ENCODE measurements at places on chromosomes 4 and X. TPM values are rescaled to one million over a fixed set of nuclear protein-coding genes. Genes with fewer than 3 reads are reported as not detected.

DNA sequence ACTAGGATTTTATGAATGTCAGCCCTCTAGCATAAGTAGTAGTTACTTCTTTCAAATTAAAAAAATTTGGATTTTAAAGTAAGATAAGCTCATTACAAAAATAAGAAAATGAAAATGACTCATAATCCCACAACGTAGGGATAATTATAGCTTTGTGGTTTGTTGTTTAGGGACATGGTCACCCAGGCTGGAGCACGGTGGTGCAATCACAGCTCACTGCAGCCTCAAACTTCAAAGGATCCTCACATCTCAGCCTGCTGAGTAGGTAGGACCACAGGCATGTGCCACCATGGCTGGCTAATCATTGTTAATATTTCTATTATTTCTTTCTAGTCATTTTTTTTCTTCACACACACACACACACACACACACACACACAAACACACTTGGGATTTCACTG is 57.6 kb downstream of the PLAC1 start:
- peak overlapping the region; percentile 15 for H3K4me3 ChIP-seq
- H3K4me1 ChIP-seq = peaks cover 58% of the 10 kb centered on the region
- H3K36me3 ChIP-seq = 0 out of 2 replicates have a peak, but pooled peaks cover 4% of the 10 kb centered on the region
- peak overlapping the region; percentile 70 for H3K27ac ChIP-seq
- no peaks in the 10 kb centered on the region for H3K27me3 ChIP-seq

- no peak overlapping the region for H3K27ac ChIP-seq
- no peaks in the 10 kb centered on the region for H3K4me1 ChIP-seq
- DNase-seq = no peak
- H3K4me3 ChIP-seq = no peak overlapping the region
- H3K27me3 ChIP-seq = peaks cover 24% of the 10 kb centered on the region
Measured at GRCh38 chr4:8639777-8640720, 47.5 kb downstream of the CPZ start.

DNA sequence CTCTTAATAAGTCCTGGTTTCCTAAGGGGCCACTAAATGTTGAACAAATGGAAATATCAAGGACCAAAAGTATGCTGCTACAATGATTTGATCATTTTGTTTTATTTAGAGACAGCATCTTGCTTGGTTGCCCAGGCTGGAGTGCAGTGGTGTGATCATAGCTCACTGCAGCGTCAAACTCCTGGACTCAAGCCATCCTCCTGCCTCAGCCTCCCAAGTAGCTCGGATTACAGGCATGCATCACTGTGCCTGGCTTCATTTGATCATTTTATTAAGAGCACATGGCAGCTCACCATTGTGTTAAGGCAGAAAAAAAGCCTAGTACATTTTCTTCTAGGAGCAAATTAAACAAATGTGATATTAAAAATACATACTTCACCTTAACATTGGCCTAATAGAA is 52.7 kb downstream of the DCLK2 start:
- DNase-seq = peak; percentile 60
- peak overlapping the region; percentile 22 for H3K4me3 ChIP-seq
- peak overlapping the region; percentile 73 for H3K27ac ChIP-seq
- H3K27me3 ChIP-seq = peaks cover 11% of the 10 kb centered on the region
- H3K36me3 ChIP-seq = peaks cover 61% of the 10 kb centered on the region

- no peak for DNase-seq
- no peak overlapping the region for H3K4me3 ChIP-seq
- H3K27me3 ChIP-seq = peaks cover 4% of the 10 kb centered on the region
- peaks cover 12% of the 10 kb centered on the region for H3K4me1 ChIP-seq
- H3K36me3 ChIP-seq = no peaks in the 10 kb centered on the region
Measured at GRCh38 chrX:41001327-41001726, 83.9 kb upstream of the USP9X start.

The DSPP gene
- total RNA-seq = not detected

The FANCB gene
- 5.3 TPM for total RNA-seq

DNA sequence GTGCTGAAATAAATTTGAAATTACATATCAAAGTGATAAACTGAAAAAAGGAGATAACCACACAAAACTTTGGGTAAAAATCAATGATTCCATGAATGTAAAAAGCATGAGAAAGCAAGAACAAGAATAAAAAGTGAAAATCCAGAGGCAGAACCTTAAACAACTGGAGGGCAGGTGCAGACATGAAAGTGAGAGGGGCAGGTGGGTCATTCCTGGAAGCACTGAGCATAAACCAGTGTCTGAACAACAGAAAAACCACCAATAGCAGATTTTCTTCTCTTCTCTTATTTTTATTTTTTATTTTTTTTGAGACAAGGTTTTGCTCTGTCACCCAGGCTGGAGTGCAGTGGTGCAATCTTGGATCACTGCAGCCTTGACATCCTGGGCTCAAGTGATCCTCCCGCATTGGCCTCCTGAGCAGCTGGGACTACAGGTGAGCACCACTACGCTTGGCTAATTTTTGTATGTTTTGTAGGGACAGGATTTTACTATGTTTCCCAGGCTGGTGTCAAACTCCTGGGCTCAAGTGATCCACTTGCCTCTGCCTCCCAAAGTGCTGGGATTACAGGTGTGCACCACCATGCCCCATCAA is 46.8 kb upstream of the GPR78 start:
- H3K27me3 ChIP-seq = peaks cover 31% of the 10 kb centered on the region
- peaks cover 19% of the 10 kb centered on the region for H3K4me1 ChIP-seq
- H3K4me3 ChIP-seq = no peak overlapping the region
- 0 out of 2 replicates have a peak, but pooled peaks cover 4% of the 10 kb centered on the region for H3K36me3 ChIP-seq
- DNase-seq = no peak

GRCh38 chr4:140940589-140940988 is 184.4 kb upstream of the TBC1D9 start:
- H3K36me3 ChIP-seq = peaks cover 5% of the 10 kb centered on the region
- peaks cover 2% of the 10 kb centered on the region for H3K27me3 ChIP-seq
- H3K4me1 ChIP-seq = peaks cover 73% of the 10 kb centered on the region
- no peak overlapping the region for H3K4me3 ChIP-seq
- H3K27ac ChIP-seq = no peak overlapping the region
- no peak for DNase-seq

DNA sequence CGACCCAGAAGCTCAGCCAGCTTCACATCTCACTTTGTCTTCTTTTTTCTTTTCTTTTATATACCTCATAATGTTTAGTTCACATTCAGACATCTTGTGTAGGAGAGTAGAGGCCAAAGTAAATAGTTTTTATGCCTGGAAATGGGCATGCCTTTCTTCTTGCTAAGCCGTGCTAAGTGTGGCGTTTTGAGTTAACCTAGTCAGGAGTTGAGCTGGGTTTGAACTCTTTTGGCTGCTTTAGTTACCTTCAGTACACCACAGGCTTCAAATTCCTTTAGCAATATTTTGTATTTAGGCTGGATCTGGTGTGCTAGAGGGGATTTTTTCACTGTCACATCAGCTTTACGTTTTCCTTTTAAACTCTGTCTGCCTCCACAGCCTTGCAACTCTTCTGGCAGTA is 300.8 kb downstream of the ZNF674 start:
- H3K27ac ChIP-seq = no peak overlapping the region
- H3K4me3 ChIP-seq = no peak overlapping the region
- DNase-seq = no peak
- no peaks in the 10 kb centered on the region for H3K36me3 ChIP-seq
- peaks cover 6% of the 10 kb centered on the region for H3K4me1 ChIP-seq

DNA sequence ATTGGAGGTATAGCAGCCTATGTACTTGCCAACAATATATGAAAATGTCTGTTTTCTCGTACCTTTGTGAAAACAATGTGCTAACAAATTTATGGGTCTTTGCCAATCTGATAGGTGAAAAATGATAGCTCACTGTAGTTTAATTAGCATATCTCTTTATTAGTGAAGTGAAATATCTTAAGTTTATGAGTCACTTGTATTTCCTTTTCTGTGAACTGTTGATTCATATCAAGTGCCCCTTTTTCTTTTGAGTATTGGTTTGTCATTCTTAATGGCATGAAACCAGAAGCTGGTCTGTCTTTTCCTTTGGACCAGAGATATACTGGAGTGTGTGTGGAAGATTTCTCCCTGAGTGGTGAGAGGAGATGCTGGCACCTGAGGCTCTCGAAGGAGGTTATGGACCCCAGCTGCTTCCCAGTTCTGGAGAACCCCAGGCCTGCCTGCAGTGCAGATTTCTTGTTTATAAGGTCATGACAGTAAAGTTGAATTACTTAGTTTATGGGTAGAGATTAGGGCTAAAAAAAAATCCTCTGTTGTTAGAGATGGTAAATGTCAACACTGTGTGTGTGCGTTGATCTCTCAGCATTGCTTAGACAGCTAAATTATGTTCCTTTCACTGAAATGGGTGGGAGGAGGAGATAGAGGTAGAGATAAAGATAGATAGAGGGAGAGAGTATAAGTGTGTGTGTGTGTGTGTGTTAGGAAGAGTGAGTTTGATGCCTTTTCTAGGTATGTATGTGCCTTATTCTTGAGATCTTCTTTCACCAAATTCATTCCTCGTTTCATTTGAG is 89.9 kb downstream of the REPS2 start:
- DNase-seq = no peak
- H3K27ac ChIP-seq = no peak overlapping the region
- H3K36me3 ChIP-seq = no peaks in the 10 kb centered on the region
- H3K4me1 ChIP-seq = peaks cover 4% of the 10 kb centered on the region
- H3K4me3 ChIP-seq = no peak overlapping the region
- H3K27me3 ChIP-seq = peaks cover 7% of the 10 kb centered on the region

The POF1B gene
- not detected for total RNA-seq

The VCX gene
- not detected for total RNA-seq

- H3K36me3 ChIP-seq = peaks cover 5% of the 10 kb centered on the region
- no peak overlapping the region for H3K4me3 ChIP-seq
- DNase-seq = no peak
- peak overlapping the region; percentile 92 for H3K27ac ChIP-seq
Measured at GRCh38 chr4:57137261-57137660, 27.1 kb upstream of the IGFBP7 start.

- H3K27me3 ChIP-seq = no peaks in the 10 kb centered on the region
- no peak for DNase-seq
- peaks cover 35% of the 10 kb centered on the region for H3K36me3 ChIP-seq
- H3K27ac ChIP-seq = peak overlapping the region; percentile 58
- H3K4me1 ChIP-seq = peaks cover 18% of the 10 kb centered on the region
Measured at GRCh38 chr4:15665753-15666365, 10.7 kb upstream of the FBXL5 start.

GRCh38 chr4:157896726-157897125 is 276.1 kb downstream of the GASK1B start:
- DNase-seq = no peak
- no peak overlapping the region for H3K4me3 ChIP-seq
- H3K36me3 ChIP-seq = no peaks in the 10 kb centered on the region
- H3K27ac ChIP-seq = no peak overlapping the region

DNA sequence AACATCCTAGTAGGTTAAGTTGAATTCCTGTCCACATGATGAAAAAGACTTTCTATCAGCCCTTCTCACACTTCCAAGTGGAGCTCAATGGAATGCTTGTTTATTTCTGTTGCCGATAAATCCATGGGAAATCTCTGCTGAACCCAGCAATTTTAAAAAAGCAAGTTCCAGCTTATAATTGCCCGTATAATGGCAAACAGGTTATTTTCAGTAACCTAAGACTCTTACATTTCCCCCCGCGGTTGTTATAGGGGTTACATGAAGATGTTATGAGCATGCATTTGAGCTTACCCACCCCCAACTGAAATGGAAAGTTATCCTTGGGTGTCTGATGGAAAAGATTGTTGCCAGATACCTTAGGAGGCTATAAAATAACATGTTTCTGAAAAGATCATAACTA is 136.2 kb downstream of the PALLD start:
- DNase-seq = no peak
- peaks cover 3% of the 10 kb centered on the region for H3K27me3 ChIP-seq
- peaks cover 82% of the 10 kb centered on the region for H3K4me1 ChIP-seq
- H3K4me3 ChIP-seq = peak overlapping the region; percentile 83
- H3K36me3 ChIP-seq = no peaks in the 10 kb centered on the region
- no peak overlapping the region for H3K27ac ChIP-seq

The HTN3 gene
- not detected for total RNA-seq

DNA sequence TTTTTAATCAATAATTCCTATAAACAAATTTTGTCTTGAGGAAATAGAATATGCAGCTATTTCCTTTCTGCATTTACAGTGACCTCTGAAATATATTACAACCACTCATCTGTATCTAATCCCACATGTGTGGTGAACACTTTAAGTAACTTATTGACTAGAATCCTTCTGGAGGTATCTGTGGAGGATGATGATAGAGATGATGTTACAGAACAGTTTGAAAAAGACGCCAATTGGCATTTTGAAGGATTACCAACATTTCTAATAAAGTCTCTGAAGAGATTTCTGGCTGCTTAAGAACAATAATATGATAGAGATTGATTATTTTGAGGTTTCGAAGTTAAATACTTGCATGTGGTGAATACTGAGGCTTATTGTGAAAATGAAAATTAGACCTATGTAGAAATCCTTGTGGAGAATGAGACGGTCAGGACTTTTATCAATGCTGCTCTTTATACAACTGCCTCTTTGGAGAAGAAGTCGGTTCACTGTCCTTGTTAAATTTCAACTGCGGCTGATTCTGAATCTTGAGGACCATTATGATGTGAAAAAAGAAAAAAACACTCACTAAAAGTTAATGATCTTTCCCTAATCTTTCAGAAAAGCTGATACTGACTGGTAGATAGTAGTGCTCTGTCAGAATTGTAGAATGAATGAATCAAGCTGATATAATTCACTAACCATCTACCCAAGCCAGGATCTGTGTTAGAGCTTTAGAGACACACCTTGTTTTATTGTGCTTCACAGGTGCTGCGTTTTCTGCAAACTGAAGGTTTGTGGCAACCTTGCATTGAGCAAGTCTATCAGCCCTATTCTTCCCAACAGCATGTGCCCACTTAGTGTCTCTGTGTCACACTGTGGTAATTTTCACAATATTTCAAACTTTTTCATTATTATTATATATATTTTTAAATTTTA is 204.7 kb downstream of the SPRY1 start:
- DNase-seq = no peak
- no peak overlapping the region for H3K27ac ChIP-seq
- no peaks in the 10 kb centered on the region for H3K36me3 ChIP-seq
- peaks cover 20% of the 10 kb centered on the region for H3K4me1 ChIP-seq
- H3K4me3 ChIP-seq = no peak overlapping the region

Measured in HFFc6 (cell line).